ENCODE measurements at places on chromosomes 3 and 15.

DNA sequence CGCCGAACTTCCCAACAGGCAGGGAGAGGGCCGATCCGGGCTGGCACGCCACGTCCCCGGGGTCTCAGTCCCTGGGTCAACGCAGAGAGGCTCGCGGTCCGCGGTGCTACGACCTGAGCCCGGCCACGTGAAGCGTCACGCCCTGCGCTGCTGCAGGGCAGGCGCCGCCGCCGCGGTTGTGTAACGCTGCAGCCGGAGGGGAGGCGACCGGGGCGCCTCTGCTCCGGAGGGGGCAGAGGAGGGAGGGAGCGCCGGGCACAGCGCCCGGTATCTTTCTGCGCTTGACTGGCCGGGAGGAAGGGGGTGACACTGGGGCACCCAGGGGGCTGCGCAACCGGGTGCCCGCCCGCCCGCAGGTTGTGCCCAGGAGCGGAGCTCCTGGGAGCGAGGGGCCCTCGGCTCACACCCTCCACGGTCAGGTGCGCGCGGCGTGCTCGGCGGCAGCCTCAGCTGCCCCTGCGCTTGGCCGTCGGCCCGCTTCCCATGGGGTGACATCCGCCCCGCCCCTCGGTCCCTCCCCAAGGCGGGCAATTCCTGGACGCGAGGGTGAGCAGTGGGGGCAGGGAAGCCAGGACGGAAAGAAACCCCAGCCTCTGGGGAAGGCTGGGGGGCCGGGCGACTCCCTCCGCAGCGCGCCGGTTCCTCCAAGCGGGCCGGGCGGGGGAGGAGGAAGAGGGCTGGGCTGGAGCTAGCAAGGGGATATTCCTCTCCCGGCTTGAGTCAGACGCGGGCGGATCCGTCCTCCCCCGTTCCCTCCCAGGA lies 852 bp upstream of the BHLHE40 start:
- peak; percentile 95 for DNase-seq

DNA sequence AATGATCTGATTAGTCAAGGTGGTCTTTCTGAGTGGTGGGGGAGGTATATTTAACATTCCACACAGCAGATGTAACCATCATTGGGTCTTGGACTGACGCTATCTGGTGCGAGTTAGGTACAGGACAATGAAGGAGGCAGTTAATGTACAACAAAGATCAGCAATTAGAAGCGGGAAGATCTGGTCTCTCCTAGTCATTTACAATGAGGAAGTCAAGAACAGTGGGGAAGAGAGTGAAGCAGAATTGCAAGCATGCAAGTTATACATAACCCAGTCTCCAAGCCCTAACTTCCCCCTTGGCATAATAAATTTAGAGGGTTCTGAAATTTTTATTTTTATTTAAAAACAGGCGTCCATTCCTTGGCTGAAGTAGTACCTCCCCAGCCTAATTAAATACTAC lies 14.1 kb downstream of the GPD1L start:
- no peak for DNase-seq

GRCh38 chr3:158912621-158913020 lies 110.8 kb downstream of the MFSD1 start:
- DNase-seq, result no peak

- DNase-seq, result no peak
Observed at GRCh38 chr3:54670201-54671000, 257.5 kb downstream of the LRTM1 start.

DNA sequence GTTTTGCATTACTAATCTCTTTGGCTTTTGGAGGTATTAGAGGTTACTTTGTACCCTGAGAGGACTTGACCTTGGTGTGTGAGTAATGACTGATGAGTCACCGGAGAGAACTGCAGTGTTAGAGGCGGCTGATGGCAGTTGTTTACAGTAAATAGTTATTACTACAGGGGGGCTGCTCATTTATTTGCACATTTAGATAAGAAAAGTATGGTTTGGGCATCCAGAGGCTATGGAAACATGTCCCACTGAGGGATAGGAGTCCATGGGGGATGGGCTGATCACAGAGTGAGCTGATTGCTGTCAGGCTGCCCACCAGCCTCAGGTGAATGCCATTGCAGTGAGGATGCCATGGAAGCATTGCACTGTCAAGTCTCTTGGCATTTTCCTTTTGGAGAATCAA lies 17.3 kb upstream of the STAC start:
- DNase-seq, result peak; percentile 16

DNA sequence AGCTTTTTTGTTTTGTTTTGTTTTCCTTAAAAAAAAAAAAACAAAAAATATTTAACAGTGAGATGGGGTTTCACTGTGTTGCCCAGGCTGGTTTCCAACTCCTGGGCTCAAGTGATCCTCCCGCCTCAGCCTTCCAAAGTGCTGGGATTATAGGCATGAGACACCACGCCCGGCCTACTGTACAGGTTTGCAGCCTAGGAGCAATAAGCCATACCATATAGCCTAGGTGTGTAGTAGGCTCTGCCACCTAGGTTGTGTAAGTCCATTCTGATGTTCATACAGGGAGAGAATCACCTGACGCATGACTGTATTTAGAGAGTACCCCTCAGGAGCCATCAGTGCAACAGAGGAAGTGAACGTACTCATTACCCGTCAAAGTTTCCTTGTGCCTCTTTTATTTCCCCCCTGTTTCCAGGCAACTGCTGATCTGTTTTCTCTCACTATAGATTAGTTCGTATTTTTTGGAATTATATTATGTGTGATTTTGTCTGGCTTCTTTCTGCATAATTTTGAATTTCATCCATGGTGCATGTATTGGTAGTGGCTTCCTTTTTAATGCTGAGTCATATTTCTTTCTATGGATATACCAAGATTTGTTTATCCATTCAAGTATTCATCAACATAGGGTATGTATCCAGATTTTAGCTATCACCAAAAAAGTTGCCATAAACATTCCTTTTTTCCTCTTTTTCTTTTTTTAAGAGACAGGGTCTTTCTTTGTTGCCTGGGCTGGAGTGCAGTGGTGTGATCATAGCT lies 9.9 kb downstream of the ACAD9 start:
- no peak for DNase-seq

DNA sequence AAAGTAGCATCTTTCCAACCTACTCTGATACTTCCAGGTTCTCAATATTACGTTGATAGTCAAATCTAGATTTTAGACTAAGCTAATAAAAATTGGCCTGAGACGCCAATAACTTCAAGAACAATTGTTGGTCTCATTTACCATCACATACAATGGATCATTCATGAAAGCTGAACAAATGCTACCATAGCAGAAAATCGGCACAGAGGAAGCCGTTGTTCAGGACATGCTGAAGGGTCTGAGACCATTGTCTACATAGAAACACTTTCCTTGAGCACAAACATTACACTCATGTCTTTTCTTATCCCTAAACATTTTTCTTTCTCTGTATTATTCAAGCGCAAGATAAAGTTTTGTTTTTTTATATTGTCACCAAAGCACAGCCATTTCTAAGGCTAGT lies 37.2 kb upstream of the FHIT start:
- no peak for DNase-seq

- no peak for DNase-seq
Observed at GRCh38 chr3:21860657-21861056, 109.6 kb upstream of the ZNF385D start.

DNA sequence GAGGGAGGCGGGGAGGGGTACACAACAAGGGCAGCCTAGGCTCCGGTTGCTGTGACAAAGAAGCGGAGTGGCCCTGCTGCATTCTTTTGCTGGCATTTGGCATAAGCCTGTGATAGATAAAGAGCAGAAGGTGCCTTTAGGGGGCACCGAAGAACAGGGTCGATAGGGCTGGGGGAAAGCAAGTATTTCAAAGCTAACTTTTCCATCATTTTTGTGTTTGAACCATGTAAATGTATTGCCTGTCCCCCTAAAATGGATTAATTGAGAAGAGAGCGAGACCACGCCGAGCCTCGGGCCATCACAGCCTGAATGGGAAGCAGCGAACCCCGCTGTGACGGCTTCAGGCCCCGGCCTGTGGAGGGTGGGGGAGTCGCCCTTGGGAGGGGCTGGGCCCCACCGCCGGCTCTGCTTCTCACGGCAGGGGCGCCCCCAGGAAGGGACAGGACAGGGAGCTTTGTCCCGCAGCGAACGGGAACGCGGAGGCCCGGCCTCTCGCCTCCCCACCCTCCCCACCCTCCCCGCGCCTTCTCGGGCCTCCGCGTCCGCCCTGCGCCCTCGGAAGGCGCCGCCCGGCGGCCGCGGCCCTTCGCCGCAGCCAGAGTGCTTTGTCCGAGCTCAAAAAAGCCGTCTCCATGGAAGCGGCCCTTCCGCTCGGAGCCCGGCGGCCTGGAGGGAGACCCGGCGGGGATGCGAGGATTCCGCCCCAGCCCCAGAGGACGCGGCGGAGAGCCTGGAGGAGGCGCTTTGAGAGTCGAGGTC lies 32.4 kb upstream of the ALDH1L1 start:
- no peak for DNase-seq

DNA sequence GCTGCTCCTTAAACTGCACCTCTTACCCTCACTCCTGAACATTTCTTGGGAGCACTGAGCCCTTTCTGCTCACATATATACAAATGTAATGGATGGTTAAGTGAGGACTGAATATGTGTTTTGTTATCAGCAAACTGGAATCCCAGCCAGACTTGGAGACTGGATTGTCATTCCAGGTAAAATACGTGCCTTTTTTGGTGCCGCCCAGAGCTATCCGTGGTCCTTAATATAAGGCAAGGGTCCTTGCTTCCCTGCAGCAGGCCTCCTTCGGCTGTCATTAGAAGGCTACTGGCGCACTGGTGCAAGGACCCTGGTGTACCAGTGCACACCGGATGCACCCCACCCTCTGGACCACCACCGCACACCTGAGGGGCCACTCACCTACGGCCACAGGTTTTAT lies 1.1 kb upstream of the GABRB3 start:
- no peak for DNase-seq

- no peak for DNase-seq
Observed at GRCh38 chr15:82933576-82933975, 18.9 kb downstream of the HOMER2 start.

DNA sequence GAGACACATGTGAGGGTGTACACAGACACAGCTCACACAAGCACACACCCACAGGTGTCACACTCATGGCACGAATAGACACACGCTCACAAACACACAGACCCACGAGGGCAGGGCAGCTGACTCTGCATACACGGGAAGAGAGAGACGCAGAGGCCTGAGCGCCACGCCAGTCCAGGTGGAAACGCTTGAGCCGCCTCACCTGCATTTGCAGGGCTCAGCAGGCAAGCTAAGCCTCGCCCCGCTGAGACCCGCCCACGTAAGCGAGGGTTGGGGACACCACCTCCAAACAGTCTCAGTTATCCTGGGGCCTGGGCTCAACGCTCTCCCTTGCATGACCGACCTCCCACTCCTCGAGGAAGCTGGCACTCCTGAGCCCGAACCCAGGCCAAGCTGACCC lies 73.2 kb downstream of the TLE3 start:
- no peak for DNase-seq

DNA sequence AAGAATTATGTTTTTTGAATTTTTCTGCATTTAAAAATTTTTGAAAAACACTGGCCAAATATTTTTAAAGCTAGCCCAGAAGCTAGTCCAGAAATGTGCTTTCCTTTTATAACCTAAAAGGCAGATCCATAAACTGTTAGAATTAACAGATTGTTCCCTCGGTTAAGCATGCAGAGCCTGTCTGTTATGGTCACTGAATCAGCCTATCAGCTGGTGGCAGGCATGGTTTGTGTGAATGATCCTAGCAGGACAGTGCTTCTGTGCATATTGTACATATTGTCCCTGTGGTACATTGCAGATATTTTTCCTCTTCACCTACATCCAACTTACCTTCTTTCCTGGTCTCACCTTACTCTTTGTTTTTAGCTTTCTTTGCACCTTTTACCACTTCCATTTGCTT lies 53.3 kb downstream of the RARB start:
- DNase-seq, result no peak

DNA sequence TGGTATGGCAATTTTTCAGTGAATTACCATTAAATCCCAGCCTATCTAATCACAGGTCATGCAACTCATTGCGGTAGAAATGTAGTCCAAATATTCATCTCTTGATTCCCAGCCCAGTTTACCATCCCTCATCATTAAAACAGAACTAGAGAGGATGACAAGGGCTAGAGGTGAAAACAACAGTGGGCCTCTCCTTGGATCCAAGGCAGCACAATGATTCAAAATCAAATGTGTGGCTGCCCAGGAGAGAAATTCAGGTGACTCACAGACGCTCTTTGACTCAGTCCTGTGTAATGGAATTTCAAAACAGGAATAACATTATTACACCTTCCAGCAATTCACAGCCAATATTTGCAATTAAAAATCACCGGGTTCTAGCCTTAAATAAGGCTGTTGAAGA lies 246.5 kb downstream of the TBL1XR1 start:
- DNase-seq, result no peak

- DNase-seq, result no peak
Observed at GRCh38 chr3:189557824-189558223, 73.4 kb upstream of the TP63 start.

DNA sequence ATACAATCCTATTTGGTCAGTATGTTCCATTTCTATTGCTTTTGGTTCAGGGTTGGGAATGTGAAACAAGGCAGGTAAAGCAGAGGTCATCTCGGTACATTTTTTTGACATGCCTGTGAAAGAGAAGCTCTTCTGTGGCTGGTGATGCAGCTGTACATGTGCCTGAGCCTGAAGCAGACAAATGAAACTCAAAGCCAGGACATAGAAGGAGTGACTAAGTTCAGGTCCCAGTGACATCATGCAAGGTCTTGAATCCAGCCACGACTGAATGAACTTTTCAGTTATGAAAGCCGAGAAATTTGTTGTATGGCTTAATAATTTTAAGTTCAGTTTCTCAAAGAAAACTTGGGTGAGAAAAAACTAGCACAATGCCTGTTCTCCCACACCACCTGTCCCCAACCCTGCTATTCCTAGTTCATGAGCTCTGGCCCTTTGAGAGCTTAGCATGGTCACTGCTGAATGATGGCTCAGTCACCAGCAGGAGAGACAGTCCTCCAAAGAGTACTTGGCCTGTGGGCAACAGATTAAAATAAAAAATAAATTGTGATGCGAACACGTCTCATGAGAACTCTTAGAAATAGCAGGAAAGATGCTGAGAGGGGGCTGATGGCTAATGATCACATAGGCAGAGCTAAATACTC lies 600.2 kb upstream of the GRM7 start:
- no peak for DNase-seq

DNA sequence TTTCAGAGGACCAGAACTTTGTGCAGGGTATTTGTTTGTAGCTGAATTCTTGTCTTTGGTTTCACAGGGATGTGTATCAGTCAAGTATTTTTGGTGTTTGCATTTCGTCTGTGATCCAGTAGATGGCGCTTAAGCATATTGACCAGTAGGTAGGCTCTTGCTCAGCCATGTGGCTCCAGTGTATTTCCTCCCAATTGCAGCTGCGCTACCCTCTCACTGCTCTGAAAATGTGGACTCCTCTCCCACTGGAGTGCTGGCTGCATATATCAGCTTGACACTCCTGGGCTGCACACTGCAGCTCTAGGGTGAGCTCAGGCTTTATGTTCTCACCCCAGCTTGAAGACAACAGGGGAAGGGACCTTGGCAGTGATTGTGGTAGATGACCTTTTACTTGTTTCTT lies 1264.3 kb upstream of the ALCAM start:
- DNase-seq, result peak; percentile 2
